ENCODE measurements at places on chromosomes 5 and 9.

DNA sequence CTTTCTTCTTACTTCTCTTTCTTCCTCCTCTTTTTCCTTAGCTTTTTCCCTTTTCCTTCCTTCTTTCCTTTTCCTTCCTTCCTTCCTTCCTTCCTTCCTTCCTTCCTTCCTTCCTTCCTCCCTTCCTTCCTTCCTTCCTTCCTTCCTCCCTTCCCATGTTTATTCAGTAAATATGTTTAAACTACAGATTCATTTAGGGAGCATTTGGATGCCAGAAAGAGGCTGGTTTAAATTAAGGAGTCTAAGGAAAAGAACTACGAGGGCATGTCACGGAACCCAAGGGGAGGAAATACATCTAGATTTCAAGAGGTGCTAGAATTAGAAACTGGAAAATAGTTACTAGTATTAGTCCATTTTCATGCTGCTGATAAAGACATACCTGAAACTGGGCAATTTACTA, 320.0 kb upstream of the ARRDC3 start:
- DNase-seq: no peak

GRCh38 chr9:101047848-101048397, 19.4 kb downstream of the PLPPR1 start:
- DNase-seq: no peak

DNA sequence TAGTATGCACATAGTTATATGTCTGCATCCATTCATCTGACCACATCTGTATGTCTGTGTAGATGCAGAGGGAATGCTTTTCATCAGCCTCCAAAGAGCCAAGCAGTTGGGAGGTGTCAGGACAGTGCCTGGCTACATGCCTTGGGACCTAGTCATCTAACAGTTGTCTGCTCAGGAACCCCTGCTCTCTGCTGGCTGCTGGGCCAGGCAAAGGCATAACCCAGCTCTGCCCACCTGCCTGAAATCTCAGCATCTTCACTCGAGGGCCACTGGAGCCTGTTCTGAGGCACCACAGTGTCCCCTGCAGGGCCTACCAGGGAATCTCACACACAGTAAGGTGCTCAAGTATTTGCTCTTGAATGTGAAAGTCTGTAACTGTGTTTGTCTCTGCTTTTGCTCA, 3.7 kb downstream of the C9orf50 start:
- DNase-seq: no peak

DNA sequence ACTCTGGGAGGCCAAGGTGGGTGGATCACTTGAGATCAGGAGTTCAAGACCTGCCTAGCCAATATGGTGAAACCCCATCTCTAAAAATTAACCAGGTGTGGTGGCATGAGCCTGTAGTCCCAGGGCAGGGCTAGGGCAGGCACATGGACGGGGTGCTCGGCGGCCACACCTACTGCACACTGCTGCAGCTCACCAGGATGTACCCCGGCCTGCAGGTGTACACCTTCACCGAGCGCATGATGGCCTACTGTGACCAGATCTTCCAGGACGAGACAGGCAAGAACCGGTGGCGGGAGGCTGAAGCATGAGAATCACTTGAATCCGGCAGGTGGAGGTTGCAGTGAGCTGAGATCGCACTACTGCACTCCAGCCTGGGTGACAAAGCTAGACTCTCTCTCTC, 3.2 kb downstream of the ST6GALNAC4 start:
- no peak for DNase-seq

DNA sequence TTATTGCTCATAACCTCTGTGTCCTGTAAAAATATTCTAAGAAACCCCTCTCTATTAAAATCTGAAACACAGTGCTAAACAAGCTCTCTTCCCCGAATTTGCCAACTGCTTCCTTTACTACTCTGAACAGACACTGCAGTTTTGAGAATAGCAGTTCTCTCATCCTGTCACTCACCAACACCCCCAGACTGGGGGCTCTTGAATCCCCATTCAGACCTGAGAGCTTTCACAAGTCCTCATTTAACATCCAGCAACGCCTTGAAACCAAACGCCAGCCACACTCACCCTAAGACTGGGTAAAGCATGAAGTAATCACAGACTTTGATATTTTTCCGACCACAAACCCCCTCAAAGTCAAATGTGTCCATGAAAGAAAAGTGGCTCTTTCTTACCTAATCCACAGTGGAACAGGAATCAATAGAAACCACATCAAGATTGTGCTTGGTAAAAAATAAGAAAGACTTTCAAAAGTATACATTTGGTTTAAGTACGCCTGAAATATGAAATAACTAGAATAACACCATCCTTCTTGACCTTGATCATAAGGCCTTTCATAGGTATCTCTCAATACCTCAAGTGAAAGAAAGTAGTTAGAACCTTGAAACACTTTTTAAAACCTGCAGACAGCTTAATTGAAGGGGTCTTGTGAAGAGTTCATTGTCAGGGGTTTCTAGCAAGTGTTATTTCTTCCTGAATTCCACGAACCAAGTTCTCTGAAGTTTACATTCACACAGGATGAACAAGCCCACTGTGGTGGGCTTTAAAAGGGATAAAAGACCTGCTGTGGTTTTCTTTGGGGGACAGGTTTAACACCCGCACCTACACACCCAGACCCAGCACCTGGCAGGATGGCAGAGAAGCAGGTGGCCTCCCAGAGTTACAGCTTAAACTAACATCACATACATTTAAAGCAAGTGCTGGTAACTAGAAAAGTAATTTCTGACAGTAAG, 412.6 kb downstream of the MLLT3 start:
- DNase-seq: peak; percentile 77

- no peak for DNase-seq
Measured at GRCh38 chr5:171979606-171980005, 26.8 kb downstream of the FBXW11 start.

DNA sequence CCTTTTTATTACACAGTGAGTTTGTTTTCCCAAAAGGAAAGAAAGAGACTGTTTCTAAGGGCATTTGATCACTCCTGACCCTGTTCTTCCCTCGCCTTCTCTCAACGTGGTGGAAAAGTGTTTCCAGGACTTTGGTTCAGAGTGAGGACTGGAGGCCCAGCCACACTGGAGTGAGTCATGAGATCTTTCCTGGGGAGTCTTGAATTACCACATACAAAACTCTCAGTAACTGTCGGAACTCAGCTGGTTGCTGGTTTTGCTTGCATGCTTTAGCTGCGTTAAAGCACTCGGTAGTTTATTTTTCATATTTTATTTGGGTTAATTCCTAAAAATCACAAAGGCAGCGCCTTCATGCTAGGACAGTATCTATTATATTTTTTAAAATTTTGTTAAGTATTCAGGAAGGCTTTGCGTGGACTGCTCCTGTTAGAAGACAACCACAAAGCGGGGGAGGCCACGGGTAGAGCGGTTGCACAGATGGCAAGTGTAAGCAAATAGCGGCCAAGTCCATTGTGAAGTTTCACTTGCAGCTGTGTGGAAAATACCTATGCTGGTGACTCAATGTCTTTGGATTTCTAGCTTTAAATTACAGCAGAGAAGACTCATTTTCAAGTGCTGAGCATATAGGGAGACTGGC, 77.7 kb downstream of the ARSB start:
- DNase-seq: no peak

- no peak for DNase-seq
Measured at GRCh38 chr9:112852741-112853504, 37.8 kb downstream of the SLC46A2 start.

- no peak for DNase-seq
Measured at GRCh38 chr5:38803246-38803645, 42.6 kb upstream of the OSMR start.

- DNase-seq: no peak
Measured at GRCh38 chr9:114030364-114030763, 47.7 kb downstream of the AMBP start.

GRCh38 chr5:2751592-2752021, at the start of gene IRX2:
TSS of gene IRX2 (minus strand) at chr5:2751677. CDS start at chr5:2751413, 264 bp downstream.
- peak; percentile 18 for DNase-seq

- no peak for DNase-seq
Measured at GRCh38 chr5:76443066-76443800, 40.1 kb downstream of the IQGAP2 start.

- no peak for DNase-seq
Measured at GRCh38 chr9:7137571-7137970, 379.8 kb downstream of the KDM4C start.

DNA sequence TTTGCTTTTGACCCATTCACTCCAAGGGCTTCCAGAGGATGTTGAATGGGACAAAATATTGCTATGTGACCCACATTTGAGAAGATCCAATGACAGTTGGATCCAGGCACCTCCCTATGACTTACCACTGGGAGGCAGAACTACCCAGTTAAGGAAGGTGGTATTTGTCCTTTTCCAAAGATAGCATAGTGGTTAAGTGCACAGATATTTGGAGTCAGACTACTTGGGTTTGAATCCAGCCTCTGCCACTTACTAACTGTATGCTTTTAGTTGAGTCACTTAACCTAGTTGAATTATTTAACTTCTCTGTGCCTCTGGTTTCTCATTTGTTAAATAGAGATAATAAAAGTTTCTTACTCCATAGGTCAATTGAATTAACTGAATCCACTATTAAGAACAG, 74.5 kb upstream of the PALM2AKAP2 start:
- no peak for DNase-seq

DNA sequence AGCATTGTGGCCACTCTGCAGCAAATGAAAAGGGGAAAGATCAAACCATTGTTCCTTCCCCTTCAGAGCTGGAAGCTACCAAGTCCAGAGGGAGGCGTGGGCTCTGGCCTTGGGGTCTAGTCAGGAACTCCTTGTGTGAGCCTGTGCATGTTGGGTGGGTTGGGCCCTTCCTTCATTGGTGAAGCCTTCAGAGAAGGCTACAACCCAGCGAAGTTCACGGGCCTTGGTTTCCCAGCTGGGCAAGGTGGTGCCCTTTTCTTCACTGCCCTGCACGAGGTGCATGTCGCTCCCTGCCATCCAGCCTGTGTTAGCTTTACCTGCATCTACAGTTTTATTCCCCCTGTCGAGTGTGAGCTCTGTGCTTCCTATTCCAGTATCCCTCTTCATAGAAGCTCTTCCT, 84.7 kb downstream of the ZNF618 start:
- no peak for DNase-seq

DNA sequence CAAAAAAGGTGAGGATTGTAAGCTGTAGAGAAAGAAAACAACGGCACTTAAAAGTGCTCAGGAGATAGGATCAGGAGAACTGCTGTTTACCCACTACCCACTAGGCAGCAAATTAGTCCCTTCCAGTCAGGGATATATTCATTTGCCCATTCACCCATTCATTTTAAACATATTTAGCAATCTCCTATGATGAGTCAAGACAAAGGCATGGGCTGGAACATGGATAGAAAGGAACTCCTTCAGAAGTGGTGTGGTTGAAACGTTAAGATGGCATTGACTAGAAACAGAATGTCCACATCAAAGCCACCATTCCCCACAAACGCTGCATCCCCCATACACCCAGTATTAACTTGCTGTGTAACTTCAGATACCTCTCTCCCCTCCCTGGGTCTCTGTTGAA, 225.7 kb downstream of the ASTN2 start:
- no peak for DNase-seq

GRCh38 chr5:68452286-68452685, 236.7 kb downstream of the PIK3R1 start:
- no peak for DNase-seq

DNA sequence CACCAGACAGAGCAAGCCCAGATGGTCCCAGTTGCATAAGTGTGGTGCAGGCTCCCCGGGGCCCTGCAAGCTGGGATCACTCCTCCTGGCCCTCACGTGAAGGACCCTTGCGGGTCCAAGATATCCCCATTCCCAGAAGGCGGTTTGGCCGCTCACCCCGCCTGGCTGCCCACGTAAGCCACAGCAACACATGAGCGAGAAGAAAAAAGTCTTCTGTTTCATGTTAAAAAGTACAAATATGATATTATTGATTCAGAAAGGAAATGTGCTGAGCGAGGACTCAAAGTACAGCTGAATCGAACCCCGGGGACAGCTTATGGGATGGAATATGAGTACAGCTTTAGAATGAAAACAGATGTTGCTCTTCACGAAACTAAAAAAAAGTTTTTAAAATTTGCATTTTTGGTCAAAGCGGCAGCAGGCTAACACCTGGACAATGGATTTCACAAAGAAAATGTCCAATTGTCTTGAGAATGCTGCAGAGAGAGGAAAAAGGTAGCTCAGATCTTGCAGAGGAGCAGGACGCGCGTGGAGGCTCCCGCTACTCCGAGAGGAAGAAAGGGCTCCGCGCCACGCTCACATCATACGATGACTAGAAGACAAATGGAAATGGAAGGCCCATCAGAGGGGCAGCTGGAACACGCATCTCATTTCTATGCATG, 427.6 kb downstream of the IRX1 start:
- DNase-seq: no peak

DNA sequence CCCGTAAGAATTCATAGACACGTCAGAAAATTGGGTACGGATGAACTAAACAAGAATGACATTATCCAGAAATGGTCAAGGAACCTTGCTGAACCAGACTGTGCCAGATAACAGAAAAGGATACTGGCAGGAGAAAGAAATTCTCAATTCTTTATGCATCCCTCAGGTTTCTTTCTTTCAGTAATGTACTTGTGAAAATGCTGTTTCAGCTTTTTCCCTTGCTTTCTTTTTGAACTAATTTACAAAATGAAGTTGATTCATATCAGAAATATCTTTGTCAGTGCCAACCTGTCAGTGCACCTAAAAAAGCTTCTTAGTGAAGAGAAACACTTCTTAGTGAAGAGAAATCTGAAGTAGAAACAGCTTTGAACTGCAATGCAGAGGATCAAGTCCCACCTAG, 643.6 kb upstream of the RORB start:
- DNase-seq: no peak

DNA sequence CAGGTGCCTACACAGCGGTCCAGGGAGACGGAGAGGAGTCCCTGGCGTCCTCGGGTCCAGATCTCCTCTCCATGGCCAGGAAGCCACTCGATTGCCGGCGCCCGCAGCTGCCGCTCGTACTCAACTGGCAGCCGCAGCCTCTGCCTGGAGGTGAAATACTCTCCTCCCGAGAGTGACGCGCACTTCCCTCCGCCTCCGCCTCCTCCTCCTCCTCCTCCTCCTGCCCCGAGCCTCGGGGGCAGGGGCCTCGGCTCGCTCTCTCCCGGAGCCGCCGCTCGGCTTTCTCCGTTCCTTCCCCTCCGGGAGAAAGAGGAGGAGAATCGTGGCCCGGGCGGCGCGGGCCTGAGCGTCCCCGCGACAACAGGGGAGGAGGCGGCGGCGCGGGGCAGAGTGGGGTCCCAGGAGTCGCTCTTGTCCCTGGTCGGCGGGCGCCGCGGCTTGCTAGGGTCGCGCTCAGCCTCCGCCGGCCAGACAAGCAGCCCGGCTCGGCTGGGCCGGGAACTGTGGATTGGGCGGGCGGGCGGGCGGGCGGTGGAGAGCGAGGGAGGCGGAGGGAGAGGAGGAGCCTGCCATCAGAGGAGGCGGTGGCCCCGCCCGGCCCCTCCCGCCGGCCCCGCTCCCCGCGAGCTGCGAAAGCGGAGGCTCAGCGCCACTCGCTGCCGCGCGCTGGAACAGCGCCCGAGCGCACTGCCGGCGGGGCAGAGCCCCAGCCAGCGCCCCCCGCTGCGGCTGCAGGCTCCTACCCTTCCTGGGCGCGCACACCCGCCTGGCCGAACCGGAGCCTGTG, at the start of gene CEMIP2:
Gene CEMIP2, minus strand, starts transcription at position 126 of the 787 bp plus-strand sequence. CDS start 18,140 bp downstream, outside the sequence.
- DNase-seq: peak; percentile 91

GRCh38 chr5:135008981-135009735, 24.9 kb downstream of the PITX1 start:
- no peak for DNase-seq

- DNase-seq: no peak
Measured at GRCh38 chr9:98838155-98838867, 30.8 kb downstream of the GALNT12 start.

- DNase-seq: no peak
Measured at GRCh38 chr9:7984203-7984602, 184.6 kb upstream of the DMAC1 start.
